ENCODE measurements at places on chromosomes 7 and 10. TPM values are rescaled to one million over a fixed set of nuclear protein-coding genes. Genes with fewer than 3 reads are reported as not detected.

Gene RELN
- 4.8 TPM for total RNA-seq

Gene OR2A7
- 5.6 TPM for total RNA-seq

Gene RALA
- total RNA-seq = 29.3 TPM

Gene MGMT
- 37.7 TPM for total RNA-seq

Gene PRR15
- 11.2 TPM for total RNA-seq

Gene MSS51
- total RNA-seq = 1.5 TPM

Gene NUTM2B
- not detected for total RNA-seq

Gene TMEM213
- not detected for total RNA-seq

GRCh38 chr10:50614444-50615137 lies 9.2 kb downstream of the SGMS1 start:
- DNase-seq = no peak

DNA sequence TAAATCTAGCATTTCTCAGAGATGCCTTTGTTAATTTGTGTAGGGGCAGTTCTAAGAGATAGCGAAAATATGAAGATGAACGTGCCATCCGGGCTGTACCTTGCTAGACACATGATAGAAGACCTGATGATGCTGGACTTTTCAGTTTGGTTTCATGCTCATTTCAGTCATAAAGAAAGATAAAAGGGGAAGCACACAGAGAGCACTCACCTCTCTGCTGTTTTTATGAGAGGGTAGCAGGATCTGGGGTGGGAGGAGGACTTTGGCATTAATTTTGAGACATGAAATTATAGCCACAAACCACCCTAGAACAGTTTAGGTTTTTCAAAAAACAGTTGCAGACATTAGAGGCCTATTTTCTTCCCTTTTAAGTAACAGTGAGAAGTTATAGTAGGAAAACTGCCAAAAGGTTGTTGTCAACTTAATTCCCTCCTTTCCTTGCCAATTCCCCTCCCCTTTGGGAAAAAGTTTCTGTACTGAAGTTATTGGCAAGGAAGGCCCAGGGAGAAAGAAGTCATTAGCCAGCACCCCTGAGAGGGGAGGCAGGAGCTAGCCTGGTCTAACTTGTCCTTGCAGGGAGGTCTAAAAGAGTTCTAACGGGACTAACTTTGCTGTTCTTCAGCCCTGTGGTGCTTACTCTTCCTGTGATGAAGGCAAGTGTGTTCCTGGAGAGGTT lies 2.6 kb downstream of the ST7 start:
- DNase-seq = no peak

DNA sequence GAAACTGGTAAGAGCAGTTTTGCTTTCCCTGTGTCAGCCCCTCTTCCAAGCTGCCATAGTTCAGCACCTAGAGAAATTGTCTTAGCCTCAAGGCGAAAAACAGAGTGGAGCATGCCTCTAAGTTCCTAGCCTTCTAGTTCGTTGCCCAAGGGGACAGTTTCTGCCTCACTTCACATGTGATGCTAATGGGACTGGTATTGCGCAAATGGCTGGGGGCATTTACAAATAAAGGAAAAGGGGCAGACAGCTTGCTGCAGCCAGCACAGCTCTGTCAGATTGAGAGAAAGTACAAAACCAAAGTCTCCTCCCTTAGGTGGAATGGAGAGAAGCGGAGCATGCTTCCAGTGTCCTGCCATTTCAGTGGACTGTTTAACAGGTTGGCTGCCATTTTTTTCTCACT lies 567.7 kb downstream of the ETV1 start:
- peak; percentile 48 for DNase-seq

- no peak for DNase-seq
These were observed 148.2 kb downstream of the CELF2 start for GRCh38 chr10:11165591-11166543.

DNA sequence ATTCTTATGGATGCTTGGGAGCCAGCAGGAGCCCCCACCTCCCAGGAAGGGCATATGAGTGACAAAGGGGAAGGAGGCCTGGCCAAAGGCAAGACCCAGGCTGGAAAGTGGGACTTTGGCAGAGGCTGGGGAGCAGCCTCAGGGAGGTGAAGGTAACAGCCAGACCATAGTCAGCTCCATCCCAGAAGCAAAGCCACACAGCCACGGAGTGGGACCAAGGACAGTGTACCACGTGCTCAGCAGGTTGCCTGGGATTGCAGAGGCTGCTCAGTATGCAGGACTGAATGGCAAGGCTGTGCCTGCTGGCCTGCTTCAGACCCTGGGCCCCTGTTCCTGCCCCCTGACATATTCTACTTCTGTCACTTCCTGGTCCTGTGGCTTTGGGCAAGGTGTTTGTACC lies 17.6 kb upstream of the GPR26 start:
- no peak for DNase-seq

- DNase-seq = no peak
These were observed 56.2 kb upstream of the A1CF start for GRCh38 chr10:50941629-50942028.

- DNase-seq = no peak
These were observed 71.2 kb upstream of the IL6 start for GRCh38 chr7:22655781-22656180.

- no peak for DNase-seq
These were observed 80.3 kb upstream of the GNAI1 start for GRCh38 chr7:80054356-80054755.

GRCh38 chr10:97868134-97868685 lies 18.6 kb downstream of the GOLGA7B start:
- DNase-seq = no peak

- peak; percentile 40 for DNase-seq
These were observed 12.0 kb downstream of the FXYD4 start for GRCh38 chr10:43383204-43383971.

GRCh38 chr7:39642896-39643295 lies 19.5 kb downstream of the RALA start:
- DNase-seq = no peak

DNA sequence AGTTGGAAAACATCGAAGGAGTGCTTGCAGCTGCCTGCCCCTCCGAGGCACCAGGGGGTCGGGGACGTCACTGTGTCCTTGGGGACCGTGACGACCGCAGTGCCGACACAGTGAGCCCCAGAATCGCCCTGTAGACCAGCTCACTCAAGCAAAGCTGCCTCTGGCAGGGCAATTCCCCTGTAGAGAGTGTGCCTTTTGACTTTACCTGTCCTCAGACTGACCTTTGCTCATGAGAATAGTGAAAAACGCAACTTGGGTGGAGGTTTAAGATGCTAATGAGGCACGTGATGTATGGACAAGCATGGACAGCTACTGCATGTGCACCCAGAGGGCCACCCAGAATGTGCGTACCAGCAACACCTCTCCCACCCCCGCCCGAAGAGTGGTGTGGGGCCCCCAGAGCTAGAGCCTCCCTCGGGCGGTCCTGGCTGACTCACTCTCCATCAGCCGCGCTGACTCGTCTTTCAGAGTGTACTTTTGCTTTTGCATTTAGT lies 271.9 kb downstream of the ADARB2 start:
- peak; percentile 5 for DNase-seq

- DNase-seq = peak; percentile 91
These were observed 225.9 kb downstream of the PAXIP1 start for GRCh38 chr7:154777023-154777422.

DNA sequence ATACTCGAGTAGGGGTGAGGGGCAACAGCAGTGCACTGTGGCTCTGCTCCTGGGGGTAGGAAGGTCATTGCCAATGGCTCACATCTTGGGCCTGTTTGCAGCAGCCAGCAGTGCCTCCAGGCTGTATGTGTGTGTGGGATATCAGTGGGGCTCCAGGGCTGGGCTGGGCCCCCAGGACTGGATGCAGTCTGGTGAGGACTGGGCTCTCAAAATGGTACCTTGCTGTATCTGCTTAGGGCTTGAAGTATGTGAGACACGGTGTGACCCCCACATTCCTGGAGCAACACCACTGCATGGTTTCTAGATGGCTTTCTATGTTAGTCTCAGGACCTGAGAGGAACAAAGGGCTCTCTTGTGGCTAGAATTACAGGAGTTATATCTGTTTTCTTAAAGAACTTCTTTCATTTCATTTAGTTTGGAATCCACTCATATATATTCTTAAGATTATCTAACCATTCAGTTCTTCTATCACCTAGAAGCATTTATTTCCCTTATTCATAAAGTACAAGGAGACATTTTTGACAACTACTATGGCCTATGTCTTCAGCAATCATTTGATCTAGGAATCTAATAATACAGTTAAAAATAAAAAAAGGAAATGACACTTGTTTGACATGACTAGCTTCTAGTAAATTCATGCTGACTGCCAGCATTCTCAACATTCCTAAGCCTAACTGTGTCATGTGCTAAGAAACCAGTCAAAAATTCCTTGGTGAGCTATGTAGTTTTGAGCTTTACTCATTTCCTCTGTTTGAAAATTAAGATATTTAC lies 443.2 kb upstream of the SEMA3A start:
- peak; percentile 96 for DNase-seq

DNA sequence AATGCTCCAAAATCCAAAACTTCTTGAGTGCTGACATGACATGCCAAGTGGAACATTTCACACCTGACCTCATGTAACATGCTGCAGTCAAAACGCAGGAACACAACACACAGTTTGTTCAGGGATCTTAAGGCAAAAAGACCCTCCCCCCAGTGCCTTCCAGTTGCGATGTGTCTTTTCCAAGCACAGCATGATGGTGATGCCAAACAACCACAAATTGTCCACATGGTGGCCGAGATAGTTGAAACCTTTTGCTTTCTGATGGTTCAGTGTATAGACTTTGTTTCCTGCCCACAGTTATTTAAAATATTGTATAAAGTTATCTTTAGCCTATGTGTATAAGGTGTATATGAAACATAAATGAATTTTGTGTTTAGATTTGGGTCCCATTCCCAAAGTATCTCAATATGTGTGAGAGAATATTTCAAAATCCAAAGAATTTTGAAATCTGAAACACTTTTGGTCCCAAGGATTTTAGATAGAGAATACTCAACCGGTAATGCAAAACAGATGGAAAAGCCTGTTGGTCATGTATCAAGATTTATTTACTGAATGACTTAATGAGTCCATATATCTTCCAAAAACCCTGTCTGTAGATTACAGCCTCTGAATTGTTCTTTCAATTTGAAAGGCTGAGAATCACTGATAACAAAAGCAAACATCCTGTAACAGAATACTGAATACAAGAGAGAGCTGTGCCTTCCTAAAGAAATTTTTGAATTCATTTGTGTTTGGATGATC lies 93.4 kb upstream of the OIT3 start:
- DNase-seq = no peak

- no peak for DNase-seq
These were observed 71.7 kb downstream of the TEX36 start for GRCh38 chr10:125611216-125611615.
